ENCODE measurements at places on chromosomes 7 and 10. TPM values are rescaled to one million over a fixed set of nuclear protein-coding genes. Genes with fewer than 3 reads are reported as not detected.

The SCRN1 gene
- 11.2 TPM for total RNA-seq

The KCNMA1 gene
- 312 TPM for total RNA-seq

The PDCD4 gene
- 290 TPM for total RNA-seq

The GHRHR gene
- not detected for total RNA-seq

The CDC14C gene
- not detected for total RNA-seq

The NRAP gene
- total RNA-seq = 0.80 TPM

DNA sequence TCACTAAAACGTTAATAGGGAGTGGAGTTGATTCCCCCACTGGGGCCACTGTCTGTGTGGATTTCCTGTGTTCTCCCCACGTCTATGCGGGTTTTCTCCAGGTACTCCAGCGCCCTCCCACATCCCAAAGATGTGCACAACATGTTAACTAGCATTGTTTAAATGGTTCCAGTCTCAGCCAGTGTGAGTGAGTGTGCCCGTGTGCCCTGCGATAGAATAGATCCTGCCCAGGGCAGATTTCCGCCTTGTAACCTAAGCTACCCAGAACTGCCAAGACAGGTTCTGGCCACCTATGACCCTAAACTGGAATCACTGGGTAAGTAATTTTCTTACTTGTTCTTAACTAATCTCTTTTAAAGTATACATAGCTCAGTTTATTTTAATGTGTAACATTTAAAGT, 58.5 kb downstream of the CCDC6 start:
- no peak for DNase-seq

- no peak for DNase-seq
Observed at GRCh38 chr10:117271427-117271826, 30.5 kb downstream of the SLC18A2 start.

DNA sequence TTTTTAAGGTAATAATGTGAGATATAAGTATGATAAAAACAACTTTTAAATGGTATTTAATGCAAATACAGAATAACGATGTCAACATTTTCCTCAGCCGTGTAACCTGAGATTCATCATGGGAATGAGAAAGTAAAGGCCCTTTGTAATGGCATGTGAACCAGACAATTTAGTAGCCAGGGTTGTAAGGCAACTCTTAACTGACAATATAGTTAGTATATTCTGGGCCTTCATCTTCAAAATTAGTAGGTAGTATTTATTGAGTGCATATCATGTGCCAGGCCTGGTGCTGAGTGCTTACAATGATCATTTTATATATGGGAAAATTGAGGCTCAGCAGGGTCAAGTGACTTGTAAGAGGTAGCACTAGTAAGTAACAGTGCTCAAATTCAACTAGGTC, 10.6 kb downstream of the LSM8 start:
- DNase-seq = no peak
